Activated T-helper 1 cell treated with anti-CD3 and anti-CD28 coated beads, Interleukin-12 subunit alpha, Interleukin-12 subunit beta, Interleukin-2, Interleukin-4 antibody, amounts not matched to agents 30 ng/mL and 10 ng/mL and 1 ng/mL, durations not matched to agents 14 hours and 24 hours and 36 hours (primary cell): ENCODE measurements at places on chromosomes 12 and 14.

DNA sequence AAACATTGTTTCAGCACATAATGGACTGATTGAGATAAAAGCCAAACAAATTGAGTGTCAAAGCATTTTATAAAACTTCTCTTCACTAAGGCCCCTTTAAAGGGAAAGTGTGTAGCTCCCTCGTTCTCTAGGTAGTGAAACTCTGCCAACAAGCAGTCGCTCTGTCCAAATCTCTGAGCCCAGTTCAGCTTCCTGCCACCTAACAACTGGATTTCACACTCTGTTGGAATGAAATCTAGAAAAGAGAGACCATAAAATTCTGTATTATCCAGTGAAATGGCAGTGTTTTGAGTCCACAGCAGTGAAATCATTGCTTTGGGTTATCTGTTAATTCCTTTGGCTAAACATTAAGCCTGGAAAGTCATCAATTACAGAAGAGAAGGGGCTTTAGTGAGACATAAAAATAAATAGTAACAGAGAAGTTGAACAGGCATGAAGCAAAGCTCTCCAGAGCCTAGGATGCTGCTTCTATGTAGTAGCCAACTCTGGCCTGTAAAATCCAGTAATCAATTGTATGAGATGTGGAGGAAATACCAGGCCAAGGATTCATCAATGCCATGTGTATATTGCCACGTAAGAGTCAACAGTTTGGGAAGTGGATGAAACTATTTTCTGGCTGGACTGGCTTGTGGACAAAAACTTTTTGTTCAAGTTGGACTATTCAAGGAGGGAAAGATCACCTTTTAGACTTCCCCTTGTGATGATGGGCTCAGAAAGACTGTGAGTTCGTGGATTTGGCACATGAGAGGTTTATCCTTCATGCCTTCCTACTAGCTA, 122.5 kb downstream of the WIF1 start:
- DNase-seq, result no peak

- no peak for DNase-seq
Measured at GRCh38 chr12:122308811-122309210, 42.5 kb upstream of the VPS33A start.

- no peak for DNase-seq
Measured at GRCh38 chr12:52080403-52081251, 1.1 kb downstream of the SMIM41 start.

DNA sequence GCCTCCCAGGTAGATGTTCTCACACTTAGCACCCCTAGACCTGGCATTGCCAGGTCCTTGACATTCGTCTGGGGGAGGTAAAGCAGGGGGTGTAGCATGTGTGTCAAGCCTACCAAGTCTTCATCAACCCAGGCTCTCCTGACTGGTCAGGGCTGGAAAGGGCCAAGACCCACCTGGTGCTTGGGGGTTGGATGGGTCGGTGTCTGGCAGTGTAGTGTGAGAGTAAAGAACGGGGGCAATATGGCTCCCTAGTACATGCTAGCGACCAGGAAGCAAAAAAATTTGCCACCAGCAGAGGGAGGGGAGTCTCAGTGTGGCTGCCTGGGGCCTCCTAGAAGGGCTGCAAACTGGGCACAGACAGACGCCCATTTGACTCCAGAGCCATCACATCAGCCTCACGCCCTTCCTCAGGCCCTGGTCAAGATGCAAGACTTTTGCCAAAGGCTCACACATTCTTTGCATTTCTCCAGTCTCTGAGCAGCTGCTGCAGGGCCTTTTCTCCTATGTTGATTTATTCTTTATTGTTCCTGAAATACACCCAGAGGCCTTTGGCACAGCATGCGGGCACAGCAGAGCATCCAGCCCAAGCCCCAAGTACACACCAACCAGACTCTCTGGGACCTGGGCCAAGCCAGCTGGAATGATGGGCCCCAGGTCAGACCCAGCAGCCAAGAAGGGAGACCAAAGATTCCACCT, 38.3 kb upstream of the PNMA1 start:
- no peak for DNase-seq

DNA sequence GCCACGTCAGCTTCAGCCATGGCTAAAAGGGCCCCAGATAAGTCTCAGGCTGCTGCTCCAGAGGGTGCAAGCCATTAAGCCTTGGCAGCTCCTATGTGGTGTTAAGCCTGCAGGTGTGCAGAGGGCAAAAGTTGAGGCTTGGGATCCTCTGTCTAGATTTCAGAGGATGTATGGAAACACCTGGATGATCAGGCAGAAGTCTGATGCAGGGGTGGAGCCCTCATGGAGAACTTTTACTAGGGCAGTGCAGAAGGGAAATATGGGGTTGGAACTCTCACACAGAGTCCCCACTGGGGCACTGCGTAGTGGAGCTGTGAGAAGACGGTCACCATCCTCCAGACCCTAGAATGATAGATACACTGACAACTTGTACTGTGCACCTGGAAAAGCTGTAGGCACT, 47.9 kb downstream of the SDR9C7 start:
- no peak for DNase-seq

- no peak for DNase-seq
Measured at GRCh38 chr14:57346741-57347140, 43.6 kb upstream of the NAA30 start.

DNA sequence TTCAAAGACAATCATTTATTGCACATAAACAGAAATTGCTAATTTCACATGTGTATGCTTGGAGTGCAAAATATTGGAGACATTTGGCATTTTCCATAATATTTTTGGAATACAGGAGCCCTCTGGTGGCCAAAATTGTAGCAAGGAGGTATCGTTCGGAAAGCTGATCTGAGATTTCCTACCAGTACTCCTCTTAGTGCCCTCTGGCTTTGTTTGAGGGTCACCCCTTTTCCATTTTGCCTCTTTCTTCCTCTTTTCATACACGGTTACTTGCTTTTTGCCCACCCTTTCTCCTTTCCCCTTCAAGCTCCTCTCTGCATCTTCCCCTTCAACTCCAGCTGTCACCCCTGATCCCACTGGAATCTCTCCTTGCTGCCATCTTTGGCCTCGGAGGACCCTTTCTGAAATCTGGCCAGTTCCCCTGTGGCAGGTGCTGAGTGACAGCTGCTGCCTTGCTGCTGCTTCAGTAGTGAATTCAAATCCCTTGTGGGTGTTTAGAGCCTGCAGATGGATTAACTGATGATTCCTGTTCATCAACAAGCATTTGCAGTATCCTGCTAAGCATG, 164.6 kb upstream of the PARP11 start:
- no peak for DNase-seq

DNA sequence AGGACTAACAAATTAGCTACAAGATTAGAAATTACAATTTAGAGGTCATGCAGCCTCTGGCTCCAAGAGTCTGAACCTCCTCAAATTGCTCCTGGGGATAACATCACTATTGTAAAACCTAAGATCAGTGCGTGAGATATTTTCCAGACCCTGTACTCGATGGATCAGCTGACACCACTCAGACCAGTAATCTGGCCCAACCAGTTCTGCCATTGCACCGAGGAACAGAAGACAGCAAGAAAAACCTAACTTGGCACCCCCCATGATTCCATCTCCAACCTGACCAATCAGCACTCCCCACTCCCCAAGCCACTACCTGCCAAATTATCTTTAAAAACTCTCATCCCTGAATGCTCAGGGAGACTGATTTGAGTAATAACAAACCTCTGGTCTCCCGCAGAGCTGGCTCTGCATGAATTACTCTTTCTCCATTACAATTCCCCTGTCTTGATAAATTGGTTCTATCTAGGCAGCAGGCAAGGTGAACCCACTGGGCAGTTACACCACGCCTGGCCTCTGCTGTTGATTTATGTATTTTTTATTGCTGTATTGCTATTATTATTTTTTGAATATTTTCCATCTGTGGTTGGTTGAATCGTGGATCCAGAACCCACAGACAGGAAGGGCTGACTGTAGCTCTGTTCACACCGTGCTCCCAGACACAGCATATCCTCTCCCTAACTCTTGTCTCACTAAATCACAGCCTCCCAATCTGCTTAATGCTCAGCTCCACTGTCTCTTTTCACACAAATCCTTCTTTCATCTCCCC, 9.2 kb downstream of the HEBP1 start:
- DNase-seq, result no peak

- peak; percentile 66 for DNase-seq
Measured at GRCh38 chr14:34059925-34060650, 109.2 kb upstream of the EGLN3 start.

- DNase-seq, result peak; percentile 57
Measured at GRCh38 chr14:102774391-102775153, 2.7 kb upstream of the TRAF3 start.

- no peak for DNase-seq
Measured at GRCh38 chr14:98955036-98955740, 316.8 kb downstream of the BCL11B start.

DNA sequence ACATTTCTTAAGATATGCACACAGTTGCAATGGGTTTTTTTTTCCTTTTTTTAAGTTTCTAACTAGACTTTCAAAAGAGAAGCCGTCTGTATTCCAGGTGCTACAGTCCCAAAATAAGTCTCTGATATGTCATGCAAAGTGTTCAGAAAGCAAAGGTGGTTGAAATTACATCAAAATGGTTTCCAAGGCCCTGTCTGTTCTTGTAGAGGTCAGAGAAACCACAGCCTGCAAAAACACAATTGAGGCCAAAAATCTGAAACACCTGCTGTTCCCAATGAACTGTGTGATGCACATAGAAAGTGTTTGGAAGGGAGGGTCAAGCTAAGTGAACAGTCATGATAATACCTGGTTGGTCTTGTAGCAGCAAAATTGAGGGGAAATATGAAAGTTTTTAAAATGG, 91.0 kb downstream of the VRK1 start:
- DNase-seq, result no peak

GRCh38 chr14:58171090-58171489, 19.1 kb upstream of the ARMH4 start:
- peak; percentile 21 for DNase-seq

GRCh38 chr12:6451348-6452244, at the start of gene TAPBPL:
Gene TAPBPL, plus strand, starts transcription at chr12:6452042. Its CDS starts 207 bp downstream, at chr12:6452249.
- peak; percentile 79 for DNase-seq

GRCh38 chr12:68131867-68132414, 27.6 kb downstream of the IFNG start:
- no peak for DNase-seq

GRCh38 chr12:13812168-13812567, 169.2 kb downstream of the GRIN2B start:
- DNase-seq, result no peak

DNA sequence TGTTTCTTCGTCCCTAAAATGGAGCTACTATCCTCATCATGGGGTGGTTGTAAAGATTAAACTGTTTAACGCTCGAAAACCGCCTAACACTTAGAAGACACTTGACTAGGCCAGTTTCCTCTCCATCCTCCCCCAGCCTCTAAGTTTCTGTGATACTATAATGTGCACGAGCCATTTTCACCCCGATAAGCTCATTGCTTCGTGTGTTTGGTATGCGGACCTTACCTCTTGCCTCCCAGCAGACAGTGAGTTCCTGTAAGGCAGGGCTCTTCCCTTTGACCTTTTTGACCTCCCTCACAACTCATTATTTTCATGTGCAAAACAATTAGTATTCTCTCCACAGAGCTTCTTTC, 499 bp upstream of the GXYLT1 start:
- DNase-seq, result no peak

DNA sequence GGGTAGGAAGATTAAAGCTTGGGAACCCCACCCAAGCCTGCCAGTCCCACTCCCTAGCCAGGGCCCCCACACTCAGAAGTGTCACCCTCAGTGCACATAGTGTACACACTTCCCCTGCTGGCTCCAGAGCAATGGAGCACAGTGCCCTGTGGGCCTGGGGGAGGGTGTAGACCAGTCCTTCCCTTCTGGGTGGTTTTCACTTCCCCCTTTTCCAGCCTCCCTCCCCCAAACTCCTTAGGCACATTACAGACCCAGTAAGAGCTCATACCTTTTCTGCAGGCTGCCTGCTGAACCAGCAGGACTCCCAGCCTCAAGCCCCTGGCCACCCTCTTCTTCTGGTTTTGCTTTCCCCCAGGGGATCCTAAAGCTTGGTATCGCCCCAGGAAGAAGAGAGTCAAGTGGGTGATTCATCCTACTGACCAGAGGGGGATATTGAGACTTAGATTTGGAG, at the start of gene ZNF385A:
Gene ZNF385A (minus strand): TSS at position 143 of the 451 bp plus-strand sequence. CDS start 219 bp downstream, outside the sequence.
- DNase-seq, result no peak

GRCh38 chr14:99272899-99273765, 1.1 kb upstream of the BCL11B start:
- no peak for DNase-seq

DNA sequence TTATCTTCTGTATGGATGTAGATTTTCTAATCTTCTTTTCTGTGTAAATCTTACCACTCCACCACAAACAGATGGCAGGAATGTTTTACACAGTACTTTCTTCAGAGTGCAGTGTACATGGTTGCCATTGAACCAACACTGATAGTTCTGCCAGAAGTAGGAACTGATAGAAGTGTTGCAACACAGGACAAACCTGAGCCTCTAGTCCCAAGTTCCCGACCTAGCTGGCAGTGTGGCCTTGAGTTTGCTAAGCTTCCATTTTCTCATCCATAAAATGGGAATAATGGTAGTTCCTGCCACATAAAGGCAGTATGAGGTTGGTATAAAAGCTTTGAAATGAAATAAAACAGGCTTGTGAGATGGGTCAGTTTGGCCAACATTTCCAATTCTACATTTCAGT, 50.8 kb upstream of the SAV1 start:
- no peak for DNase-seq

- no peak for DNase-seq
Measured at GRCh38 chr14:22973217-22974032, 8.9 kb downstream of the AJUBA start.

GRCh38 chr12:90828621-90829020, 126.4 kb downstream of the CCER1 start:
- DNase-seq, result no peak

- peak; percentile 63 for DNase-seq
Measured at GRCh38 chr14:90398315-90398839, 1.5 kb downstream of the CALM1 start.

GRCh38 chr12:49334226-49334625, 2.8 kb downstream of the C1QL4 start:
- DNase-seq, result no peak

DNA sequence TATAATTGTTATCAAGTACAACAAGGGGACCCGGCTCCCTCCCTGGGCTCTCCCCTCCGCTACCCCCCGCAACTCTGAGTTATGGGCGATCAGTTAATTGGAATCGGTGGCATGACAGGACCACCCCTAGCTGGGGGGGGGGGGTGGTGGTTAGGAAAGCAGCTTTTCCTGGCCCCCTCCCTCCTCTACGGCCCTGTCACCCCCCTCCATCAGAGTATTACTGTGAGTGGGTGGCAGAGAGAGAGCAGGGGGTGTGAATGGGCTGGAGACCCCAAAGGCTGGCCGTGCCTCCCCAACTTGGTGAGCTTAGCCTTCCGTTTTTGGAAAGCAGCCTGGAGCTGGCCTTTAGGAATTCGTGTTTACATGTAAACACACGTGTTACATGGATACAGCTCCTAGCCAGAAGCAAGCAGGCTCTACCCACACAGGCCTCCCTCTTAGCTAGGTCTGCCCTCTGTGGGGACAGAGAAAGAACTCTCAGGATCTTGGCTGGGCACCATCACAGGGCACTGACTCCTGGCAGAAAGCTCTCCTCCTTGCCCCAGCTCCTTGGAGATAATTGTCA, 1.1 kb upstream of the HOXC4 start:
- no peak for DNase-seq
